ENCODE measurements at places on chromosomes 5 and 9. TPM values are rescaled to one million over a fixed set of nuclear protein-coding genes. Genes with fewer than 3 reads are reported as not detected.

The FYB1 gene
- total RNA-seq, result 4.2 TPM

The SWI5 gene
- 17.7 TPM for total RNA-seq

The LMAN2 gene
- 124 TPM for total RNA-seq

The CXCL14 gene
- 19.8 TPM for total RNA-seq

The FOXD4L3 gene
- total RNA-seq, result not detected

The PLAC8L1 gene
- not detected for total RNA-seq

The DNAI1 gene
- total RNA-seq, result not detected

The SLCO6A1 gene
- total RNA-seq, result 0.52 TPM

The SIT1 gene
- total RNA-seq, result 1.0 TPM

The FOXD4L4 gene
- under 0.01 TPM for total RNA-seq

The GDA gene
- 0.52 TPM for total RNA-seq

The NR5A1 gene
- total RNA-seq, result not detected

The ZDHHC11 gene
- total RNA-seq, result 1.0 TPM

The PCDHGB4 gene
- total RNA-seq, result 4.7 TPM

The RMI1 gene
- 3.1 TPM for total RNA-seq

The PCAT7 gene
- total RNA-seq, result not detected

The IPO11 gene
- 30.3 TPM for total RNA-seq

The CATSPER3 gene
- total RNA-seq, result 0.52 TPM

The PAEP gene
- not detected for total RNA-seq

The LHX2 gene
- total RNA-seq, result under 0.01 TPM

The SLC27A4 gene
- total RNA-seq, result 9.4 TPM

The PMPCA gene
- total RNA-seq, result 30.3 TPM

The PANK3 gene
- 38.6 TPM for total RNA-seq

The GLDC gene
- under 0.01 TPM for total RNA-seq

The STKLD1 gene
- 1.0 TPM for total RNA-seq

The WDR55 gene
- total RNA-seq, result 9.4 TPM

The MCTP1 gene
- 20.4 TPM for total RNA-seq

The OR1Q1 gene
- not detected for total RNA-seq

The TMEFF1 gene
- total RNA-seq, result not detected

The MEGF10 gene
- total RNA-seq, result 77.8 TPM

The NOXA1 gene
- total RNA-seq, result 0.52 TPM

The HAND1 gene
- total RNA-seq, result not detected

The FCN1 gene
- total RNA-seq, result 5.2 TPM

The LRRC19 gene
- not detected for total RNA-seq

The MYMK gene
- total RNA-seq, result 8.9 TPM

The SLC1A3 gene
- 27.1 TPM for total RNA-seq

The SPINK4 gene
- total RNA-seq, result not detected

The ITGA2 gene
- total RNA-seq, result 15.7 TPM

The NCS1 gene
- 19.3 TPM for total RNA-seq

The GABRG2 gene
- not detected for total RNA-seq

The NR4A3 gene
- 2.1 TPM for total RNA-seq

The SPATA31D4 gene
- not detected for total RNA-seq

The GRIA1 gene
- 1.0 TPM for total RNA-seq

The ZNF354C gene
- 11.0 TPM for total RNA-seq

The SPATA31A3 gene
- total RNA-seq, result not detected

The PALM2AKAP2 gene
- 24.0 TPM for total RNA-seq

The HIGD2A gene
- 108 TPM for total RNA-seq

The NRG2 gene
- 0.52 TPM for total RNA-seq

The TLX3 gene
- not detected for total RNA-seq

The IFNA7 gene
- not detected for total RNA-seq
